Activated CD4-positive, alpha-beta T cell treated with anti-CD3 and anti-CD28 coated beads, Interleukin-2, Interleukin-4, amounts not matched to agents 100 ng/mL and 50 ng/mL, durations not matched to agents 16 hours and 8 hours (primary cell): ENCODE measurements at places on chromosomes 16 and 17.

DNA sequence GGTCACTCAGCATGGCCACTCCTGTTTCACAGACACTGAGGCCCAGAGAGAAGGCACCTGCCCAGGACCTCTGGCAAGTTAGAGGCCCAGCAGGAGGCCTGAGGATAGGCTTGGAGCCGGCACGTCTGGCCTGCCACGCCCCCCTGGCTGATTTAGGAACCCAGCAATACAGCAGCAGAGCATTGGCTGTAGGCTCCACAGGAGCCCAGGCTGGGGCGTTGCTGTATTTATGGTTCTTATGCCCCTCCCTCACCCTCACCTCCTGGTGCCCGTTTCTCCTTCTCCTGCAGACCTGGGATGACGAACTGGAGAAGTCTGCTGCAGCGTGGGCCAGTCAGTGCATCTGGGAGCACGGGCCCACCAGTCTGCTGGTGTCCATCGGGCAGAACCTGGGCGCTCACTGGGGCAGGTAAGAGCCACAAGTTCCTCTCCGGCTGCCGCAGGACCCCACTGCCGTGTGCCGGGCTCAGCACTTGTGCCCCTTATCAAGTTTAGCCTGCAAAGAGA is 25.8 kb downstream of the CRISPLD2 start:
- no peak for DNase-seq

- DNase-seq, result no peak
Measured at GRCh38 chr17:50598487-50598886, 36.2 kb upstream of the ABCC3 start.

DNA sequence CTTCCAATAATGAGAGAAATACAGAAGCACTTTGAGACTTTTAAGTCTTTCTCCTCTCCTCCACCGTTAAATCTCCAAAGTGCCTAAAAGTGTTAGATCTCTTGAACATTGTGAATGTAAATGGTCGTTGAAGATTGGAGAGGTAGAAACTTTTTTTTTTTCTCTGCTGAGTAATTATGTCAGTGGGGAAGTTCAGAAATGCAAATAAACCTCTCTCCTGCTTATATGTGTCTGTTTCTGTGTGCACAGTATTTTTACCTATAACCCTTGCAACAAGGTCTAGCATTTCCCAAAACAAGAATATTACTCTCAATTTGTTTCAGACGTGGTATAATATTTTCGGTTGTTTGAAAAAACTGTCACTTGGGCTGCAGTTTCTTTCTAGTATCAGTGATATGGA is 833.6 kb upstream of the CDH8 start:
- no peak for DNase-seq

DNA sequence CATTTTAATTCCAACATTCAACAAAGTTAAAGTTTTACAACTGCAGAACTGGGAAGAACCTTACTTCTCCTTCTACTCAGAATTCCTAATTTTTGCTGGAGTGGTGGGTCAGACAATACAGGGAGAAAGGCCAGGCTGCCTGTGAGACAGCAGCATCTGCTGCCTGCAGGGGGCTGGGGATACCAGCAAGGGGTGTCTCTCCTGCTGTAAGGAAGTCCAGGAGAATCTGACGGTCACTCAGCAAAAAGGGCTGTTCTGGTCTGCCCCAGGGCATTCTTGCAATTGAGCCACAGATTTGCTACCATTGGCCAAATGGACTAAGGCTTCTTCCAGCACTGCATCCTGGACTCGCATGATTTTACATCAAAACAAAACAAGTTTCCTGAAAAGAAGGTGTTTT is 426.6 kb upstream of the CDH11 start:
- no peak for DNase-seq

DNA sequence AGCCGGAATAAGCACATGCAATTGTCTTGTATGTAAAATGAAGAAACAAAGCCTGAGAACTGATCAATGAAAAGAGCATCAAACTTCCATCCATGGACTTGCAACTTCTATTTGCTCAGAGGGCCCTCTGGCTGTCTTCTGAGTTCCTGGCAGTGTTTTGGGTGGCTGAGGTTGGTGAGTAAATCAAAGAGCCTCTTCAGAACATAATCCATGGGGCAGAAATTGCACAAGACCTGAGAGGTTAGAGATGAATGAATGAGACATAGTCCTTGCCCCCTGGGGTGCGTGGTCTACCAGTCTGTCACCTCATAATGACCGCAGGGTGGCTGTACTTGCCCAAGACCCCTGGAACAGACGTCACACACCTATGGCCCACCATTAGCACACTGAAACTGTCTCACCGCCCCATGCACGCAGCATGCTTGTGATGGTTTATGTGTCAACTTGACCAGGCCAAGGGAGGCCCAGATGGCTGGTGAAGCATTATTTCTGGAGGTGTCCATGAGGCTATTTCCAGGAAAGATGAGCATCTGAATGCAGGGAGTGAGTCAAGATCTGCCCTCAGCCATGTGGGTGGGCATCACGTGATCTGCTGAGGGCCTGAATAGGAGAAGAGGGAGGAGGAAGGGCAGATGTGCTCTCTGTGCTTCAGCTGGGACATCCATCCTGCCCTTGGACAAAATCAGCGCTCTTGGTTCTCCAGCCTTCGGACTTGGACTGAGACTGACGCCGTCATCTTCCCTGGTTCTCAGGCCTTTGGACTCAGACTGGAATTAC is 8.3 kb downstream of the PIK3R6 start:
- peak; percentile 68 for DNase-seq

- no peak for DNase-seq
Measured at GRCh38 chr17:19830061-19830460, 37.7 kb downstream of the ULK2 start.

DNA sequence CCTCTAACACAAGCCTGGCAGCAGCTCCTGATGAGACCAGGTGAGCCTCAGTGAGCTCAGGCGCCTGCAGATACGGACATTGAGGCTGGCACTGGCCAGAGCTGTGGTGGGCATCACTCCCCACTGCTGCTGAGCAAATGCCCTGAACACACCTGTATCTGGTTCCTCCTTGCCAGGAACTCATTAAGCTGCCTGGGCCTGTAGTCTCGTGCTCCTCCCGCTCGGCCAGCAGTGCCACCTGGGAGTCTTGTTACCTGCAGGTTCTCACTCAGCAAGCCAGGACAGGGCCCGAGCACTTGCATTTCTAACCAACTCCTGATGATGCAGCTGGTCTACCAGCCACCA is 13.3 kb downstream of the EIF4A3 start:
- DNase-seq, result no peak

GRCh38 chr17:58756246-58757161 is 850 bp downstream of the PPM1E start:
- DNase-seq, result no peak

GRCh38 chr17:77285594-77286390 is 145.0 kb downstream of the SEC14L1 start:
- DNase-seq, result no peak

DNA sequence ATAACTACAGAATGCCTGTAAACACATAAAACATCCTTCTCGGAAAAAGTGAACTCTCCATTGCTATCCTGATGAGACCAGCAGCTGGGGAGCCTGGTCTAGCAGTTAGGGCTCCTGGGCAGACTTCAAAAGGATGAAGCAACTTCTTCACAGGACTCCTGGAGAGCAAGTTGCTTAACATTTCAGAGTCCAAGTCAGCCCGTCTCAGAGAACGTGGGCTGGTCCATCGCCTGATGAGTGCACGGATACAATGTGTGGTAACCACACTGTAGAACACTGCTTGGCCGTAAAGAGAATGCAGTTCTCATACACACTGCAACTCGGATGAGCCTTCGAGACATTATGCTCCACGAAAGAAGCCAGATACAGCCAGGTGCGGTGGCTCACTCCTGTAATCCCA is 52.7 kb downstream of the TMEM235 start:
- no peak for DNase-seq

- no peak for DNase-seq
Measured at GRCh38 chr17:66469890-66470289, 167.5 kb downstream of the PRKCA start.

DNA sequence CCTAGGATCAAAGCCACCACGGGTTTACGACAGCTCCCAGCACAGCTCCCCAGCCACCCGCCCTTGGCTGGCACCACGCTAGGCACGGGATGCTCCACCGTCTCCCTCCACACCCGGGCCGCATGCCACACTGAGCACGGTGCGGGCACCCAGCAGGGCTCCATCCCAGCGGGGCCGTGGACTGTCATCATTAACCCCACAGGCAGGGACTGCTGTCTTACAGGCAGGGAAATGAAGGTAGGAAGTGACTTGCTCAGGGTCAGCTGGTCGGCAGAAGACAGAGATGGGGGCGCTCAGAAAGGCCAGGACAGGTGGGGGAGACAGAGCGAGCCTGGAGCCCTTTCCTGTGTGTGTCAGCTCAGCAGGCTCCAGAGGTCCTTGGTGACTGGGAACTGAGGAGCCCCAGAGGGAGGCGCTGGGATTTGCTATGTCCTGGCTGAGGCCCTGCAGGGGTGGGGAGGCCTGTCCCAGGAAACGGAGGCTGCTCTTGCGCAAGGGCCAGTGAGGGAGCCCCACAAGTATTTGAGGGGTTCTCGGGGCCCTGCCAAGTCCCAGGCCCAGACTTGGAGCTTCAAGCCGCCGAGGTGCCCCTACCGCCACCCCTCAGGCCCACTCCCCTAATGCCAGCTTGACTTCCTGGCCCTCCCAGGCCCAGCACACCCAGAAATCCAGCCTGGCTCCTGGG is 3.2 kb downstream of the UBALD1 start:
- no peak for DNase-seq

GRCh38 chr17:46768540-46768870 is 50.0 kb downstream of the WNT3 start:
- DNase-seq, result no peak

DNA sequence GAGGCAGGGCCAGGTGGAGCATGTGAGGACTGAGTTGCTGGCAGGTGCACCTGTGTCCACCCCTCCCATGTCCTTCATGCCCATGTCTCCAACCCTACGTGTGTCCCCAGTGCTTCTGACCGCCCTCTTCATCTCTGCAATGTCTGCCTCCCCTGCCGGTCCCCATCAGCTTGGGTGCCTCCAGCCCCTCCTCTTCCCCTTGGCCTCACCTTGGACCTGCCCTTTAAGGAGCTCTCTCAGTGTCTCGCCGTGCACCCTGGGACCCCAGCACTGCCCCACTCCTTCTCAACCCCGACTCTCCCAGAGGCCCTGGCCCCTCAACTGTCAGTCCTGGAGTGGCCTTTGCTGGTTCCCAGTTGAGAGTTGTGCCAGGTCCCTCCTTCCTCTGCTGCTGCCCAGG is 15.0 kb downstream of the RIPOR1 start:
- DNase-seq, result no peak

- DNase-seq, result no peak
Measured at GRCh38 chr17:29757788-29758187, 135.1 kb upstream of the CORO6 start.

DNA sequence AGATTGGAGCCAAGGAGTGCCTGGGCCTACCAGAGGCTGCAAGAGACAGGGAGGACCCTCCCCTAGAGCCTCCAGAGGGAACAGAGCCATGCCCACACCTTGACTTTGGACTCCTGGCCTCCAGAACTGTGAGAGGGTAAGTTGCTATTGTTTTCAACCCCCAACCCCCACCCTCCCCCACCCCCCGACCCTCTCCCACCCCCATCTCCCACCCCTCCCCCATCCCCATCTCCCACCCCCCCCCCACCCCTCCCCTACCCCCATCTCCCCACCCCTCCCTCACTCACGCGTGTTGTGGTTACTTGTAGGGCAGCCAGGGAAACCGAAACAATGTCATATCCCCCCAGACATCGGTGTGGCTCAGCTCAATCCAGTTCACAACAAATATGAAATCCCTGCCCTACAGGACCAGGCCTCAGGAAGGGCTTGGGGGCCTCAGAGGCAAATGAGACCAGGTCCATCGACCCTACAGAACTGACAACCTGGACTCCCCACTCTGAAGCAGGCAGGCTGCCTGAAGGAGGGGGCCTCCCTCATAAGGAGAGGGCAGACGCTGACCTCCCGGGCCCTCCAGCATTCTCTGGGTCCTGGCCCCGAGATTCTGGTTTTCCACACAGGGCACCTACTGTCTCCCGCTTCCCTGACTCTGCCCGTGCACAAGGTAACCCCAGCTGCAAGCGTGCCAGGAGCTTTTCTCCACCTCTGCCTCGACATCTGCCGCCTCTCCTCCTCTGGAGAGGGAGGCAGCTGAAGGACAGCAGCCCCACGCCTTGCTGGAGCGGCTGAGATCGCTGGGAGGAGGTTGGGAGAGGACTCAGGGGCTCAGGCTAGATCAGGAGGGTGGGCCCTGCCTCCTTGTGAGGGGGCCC is 3.0 kb upstream of the ZCCHC14 start:
- DNase-seq, result no peak

DNA sequence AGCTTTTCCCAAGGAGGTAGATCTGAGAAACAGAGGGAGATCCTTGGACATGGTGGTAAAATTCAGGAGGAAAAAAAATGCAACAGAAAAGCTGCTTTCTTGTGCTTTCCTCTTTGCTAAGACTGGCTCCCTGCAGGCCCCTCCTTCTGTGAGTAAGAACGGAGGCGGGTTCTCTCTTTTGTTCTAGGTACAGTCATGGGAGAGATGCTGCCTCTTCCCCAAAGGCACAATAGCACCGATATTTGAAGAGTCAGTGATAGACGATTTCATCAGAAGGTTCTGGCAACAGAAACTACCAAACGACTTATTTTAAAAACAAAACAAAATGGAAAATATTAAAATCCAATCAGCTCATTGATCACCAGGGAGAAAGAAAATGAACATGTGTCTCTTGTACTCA is 32.6 kb upstream of the KIFC3 start:
- no peak for DNase-seq

- DNase-seq, result no peak
Measured at GRCh38 chr16:21986692-21987246, 14.1 kb downstream of the PDZD9 start.

DNA sequence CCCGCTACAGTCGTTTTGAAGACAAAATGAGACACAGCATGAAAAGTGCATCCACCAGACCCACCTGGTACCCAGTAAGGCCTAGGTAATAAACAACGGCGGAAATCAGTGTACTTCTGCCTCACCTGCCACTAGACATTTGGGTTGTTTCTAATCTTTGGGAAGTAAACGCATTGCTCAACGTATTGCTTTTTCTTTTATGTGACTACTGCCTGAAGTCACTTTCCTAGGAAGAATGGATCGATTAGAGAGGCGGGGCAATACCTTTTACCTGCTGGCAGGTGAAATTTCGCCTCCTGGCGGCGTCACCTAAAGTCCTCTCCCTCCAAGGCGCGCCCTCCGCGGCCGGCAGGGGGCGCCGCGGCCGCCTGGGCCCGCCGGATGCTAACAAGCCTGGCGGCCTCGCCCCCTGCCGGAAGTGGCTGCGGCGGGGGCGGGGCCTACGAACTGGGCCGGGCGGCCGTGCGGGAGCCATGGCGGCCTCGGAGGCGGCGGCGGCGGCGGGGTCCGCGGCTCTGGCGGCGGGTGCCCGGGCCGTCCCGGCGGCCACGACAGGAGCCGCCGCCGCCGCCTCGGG is at the start of gene ATMIN:
TSS of gene ATMIN (plus strand) at position 445 of the 577 bp plus-strand sequence. CDS start at position 474, 29 bp downstream.
- DNase-seq, result peak; percentile 86

GRCh38 chr16:85422632-85423550 is 190.2 kb upstream of the GSE1 start:
- no peak for DNase-seq
